ENCODE measurements at places on chromosomes 7 and 10. TPM values are rescaled to one million over a fixed set of nuclear protein-coding genes. Genes with fewer than 3 reads are reported as not detected.

- DNase-seq, result no peak
These were observed 641.0 kb upstream of the NRP1 start for GRCh38 chr10:33975481-33975880.

Gene AGR2
- total RNA-seq, result 18.3 TPM

DNA sequence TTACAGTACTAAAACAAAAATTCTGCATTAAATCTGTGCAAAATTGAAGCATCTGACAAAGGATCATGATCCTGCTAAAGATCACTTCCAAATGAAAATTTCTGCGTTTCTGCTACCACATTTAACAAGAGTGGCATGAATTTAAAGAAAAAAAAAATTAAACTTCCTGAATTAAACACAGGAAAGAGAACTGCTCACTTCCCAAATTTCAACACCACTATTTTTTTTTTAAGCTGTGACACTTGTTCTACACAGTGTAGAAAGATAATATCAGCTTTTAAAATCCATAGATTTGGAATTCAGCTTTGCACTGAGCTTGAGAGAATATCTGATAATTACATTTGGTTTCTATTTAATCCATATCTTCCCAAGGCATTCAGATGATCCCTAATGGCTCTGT lies 73.6 kb downstream of the EPC1 start:
- DNase-seq, result no peak

DNA sequence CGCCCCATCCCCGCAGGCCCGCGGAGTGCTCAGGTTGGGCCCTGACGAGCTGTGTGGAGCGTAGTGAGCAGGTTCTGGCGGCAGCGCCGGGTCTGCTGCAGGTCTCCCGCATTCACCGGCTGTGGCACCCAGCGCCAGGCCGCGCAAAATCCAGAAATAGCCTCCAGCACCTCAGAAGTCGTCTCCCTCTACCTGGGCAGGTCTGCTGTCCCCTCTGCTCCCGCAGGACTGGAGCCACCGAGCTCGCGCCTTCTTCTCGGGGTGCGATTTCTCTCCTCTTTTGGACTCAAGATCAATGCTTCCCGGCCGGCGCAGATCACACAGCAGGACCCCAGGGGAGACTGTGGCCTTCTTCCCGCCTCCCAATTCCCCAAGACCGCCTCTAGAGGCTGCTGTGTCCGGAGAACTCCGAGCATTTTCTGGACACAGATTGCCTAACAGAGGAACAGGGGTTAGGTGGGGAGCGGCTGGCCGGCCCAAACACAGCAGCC lies 8.4 kb downstream of the TLX1 start:
- DNase-seq, result no peak

Gene SEC31B
- 4.6 TPM for total RNA-seq

DNA sequence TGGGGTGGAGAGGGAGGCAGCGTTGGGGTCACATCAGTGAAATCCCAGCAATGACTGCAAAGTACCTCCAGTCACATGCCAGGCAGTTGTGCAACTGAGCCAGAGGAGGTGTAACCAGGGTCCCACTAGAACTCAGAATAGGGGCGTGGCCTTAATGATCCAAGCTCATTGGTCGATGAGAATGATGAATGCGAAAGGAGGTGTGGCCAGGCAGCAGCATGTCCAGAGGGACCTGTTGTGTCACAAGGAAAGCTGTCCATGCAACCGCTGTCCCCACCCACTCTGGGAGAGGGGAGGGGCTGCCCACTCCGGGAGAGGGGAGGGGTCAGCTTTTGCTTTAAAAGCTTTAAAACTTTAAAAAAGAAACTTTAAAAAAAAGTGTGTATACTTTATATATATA lies 25.3 kb upstream of the MTPAP start:
- DNase-seq, result no peak

Gene OR2A1
- total RNA-seq, result 6.3 TPM

DNA sequence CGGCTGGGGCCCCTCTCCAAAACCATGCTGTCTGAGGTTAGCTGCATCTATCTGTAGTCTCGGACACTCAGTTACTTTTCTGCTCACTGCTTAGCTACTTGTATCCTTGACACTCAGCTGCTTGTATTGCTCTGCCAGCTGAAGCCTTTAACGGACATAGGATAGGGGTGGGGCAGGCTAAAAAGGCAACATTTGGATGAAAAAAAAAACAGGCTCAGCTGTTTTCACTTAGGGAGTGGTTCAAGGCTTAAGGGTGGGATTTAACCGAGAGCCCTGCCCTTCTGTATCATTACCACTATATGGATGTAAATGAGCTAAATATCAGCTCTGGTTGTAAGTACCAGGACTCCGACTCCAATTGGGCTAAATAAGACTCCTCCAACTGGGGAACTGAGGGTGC lies 28.6 kb downstream of the LSMEM1 start:
- DNase-seq, result peak; percentile 79

Measured in umbilical cord (tissue), 2 donors.